NCI-H748 treated with DMSO at 0.1 percent for 48 hours (cell line): ENCODE measurements at places on chromosomes 7 and 10.

GRCh38 chr10:5659702-5660528, 6.5 kb downstream of the ASB13 start:
- DNase-seq = no peak

DNA sequence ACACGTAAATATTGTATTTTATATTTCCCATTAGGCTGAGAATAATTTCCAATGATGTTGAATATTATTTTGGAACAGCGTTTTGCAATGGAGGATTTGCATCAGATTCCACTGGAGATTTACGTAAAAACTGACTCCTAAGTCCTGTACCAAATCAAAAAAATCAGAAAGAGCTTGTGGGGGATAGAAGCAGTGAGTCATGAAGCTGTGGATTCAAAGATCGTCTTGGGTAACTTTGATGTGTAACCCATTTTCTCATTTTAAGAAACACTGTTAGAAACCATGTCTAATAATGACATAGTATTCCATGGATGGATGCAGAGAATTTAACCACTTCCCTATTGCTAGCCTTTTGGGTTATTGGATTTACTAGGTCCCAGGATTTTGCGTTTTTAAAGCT, 158.6 kb downstream of the INHBA start:
- no peak for DNase-seq

DNA sequence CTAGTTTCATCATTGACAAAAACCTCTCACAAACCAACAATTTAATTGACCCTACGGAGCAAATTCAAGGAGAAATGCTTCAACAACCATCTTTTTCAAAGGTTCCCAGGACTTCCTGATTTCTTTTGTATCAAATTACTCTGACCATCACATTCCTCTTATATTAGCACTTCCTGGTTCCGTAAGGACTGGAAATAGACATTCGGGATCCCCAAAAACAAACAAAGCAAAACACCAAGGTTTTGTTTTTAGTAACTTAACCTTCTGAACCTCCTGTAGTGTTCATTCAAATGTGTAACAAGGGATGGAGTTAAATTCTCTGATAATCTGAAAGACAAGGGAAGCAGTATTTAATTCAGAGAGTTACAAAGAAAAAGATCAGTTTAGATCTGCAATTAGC, 387.6 kb upstream of the NRP1 start:
- DNase-seq = no peak

DNA sequence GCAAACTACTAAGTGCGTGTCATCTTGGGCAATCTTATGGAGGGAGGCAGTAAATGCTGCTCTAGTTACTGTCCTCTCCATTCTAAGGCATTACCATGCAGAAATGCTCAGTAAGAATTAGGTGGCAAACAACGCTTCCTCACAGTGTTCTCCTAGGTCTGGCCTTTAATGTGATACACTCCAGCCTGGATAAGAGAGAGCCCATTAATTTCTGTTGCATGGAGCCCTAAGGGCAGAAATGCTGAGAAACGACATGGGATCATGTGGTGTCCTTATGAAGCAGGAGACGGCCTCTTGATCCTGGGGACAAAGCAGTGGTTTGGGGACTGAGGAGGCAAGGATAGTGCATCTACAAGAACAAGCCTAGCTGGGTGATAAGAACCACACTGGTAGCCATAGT, 44.0 kb downstream of the SLC25A13 start:
- DNase-seq = no peak
